Activated CD8-positive, alpha-beta memory T cell treated with anti-CD3 and anti-CD28 coated beads, Interleukin-2, amount 50 U/mL, for 4 hours (primary cell): ENCODE measurements at places on chromosomes 12 and 14.

- no peak for DNase-seq
Observed at GRCh38 chr12:66269757-66270383, 32.4 kb upstream of the HELB start.

GRCh38 chr14:58426670-58427280, 556 bp downstream of the TIMM9 start:
- DNase-seq: peak; percentile 47

DNA sequence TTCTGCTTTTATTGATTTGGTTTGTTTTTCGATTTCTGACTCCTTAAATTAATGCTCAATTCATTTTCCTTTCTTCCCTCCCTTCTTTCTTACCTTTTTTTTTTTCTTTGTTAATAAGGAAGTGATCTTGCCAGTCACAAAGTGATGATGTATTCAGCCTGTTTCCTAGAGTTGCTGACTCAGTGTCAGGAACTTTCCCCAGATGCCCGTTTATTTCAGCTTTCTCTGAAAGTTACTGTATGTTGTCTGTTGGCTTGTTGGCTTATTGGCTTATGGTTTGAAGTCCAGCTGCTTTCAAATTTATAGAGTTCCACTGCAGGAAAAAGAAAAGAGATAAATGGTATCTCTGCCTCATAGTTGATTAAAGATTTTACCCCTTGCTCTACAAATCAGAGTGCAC, 12.4 kb upstream of the SLC6A15 start:
- DNase-seq: no peak

DNA sequence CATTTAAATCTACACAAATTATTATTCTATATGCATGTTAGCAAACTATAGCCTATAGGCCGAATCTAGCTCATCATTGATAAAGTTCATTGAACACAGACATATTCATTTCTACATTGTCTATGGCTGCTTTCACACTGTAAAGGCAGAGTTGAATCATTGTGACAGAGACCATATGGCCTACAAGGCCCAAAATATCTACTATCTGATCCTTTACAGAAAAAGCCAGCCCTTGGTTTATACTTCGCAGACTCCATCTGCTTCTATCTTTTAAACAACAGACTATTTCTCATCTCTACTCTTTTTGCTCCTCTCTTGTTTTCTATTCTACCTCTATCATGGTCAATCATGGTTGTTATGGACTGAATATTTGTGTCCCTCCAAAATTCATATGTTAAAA, 190.7 kb downstream of the EXOC5 start:
- DNase-seq: no peak

GRCh38 chr14:77040741-77041653, 12.5 kb upstream of the IRF2BPL start:
- DNase-seq: no peak

DNA sequence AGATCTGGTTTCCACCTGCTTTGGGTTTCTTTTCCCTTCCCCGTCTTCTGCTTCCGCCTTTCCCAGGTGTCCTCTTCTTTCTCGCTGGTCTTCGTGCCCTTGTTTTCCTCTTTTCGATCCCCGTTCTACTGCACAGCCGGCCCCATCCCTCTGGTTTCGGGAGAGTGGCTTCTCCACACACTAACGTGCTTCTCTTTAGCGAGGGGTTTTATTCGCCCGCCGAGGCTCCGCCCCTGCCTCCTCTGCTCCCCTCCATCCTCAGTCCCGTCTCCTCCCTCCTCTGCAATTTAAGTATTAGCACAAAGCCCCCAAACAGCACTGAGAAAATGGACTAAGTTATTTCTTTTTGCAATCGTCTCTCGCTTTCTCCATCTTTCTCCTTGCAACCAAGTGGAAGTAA, at the start of gene SLC7A8:
Gene SLC7A8 (minus strand): TSS at position 182 of the 400 bp plus-strand sequence. CDS start 746 bp downstream, outside the sequence.
- DNase-seq: peak; percentile 47
